Psoas muscle (tissue), 8 donors: ENCODE measurements at places on chromosomes 16 and 17. TPM values are rescaled to one million over a fixed set of nuclear protein-coding genes. Genes with fewer than 3 reads are reported as not detected.

Gene DOC2A
- 0.11 TPM for total RNA-seq

Gene EPOP
- 0.50 TPM for total RNA-seq

Gene DUSP3
- 210 TPM for total RNA-seq

Gene MGRN1
- total RNA-seq = 63.1 TPM

Gene CD300LB
- total RNA-seq = not detected

Gene SERPINF2
- 0.74 TPM for total RNA-seq

- DNase-seq = no peak
Measured at GRCh38 chr17:48148854-48149786, 41.6 kb downstream of the SNX11 start.

DNA sequence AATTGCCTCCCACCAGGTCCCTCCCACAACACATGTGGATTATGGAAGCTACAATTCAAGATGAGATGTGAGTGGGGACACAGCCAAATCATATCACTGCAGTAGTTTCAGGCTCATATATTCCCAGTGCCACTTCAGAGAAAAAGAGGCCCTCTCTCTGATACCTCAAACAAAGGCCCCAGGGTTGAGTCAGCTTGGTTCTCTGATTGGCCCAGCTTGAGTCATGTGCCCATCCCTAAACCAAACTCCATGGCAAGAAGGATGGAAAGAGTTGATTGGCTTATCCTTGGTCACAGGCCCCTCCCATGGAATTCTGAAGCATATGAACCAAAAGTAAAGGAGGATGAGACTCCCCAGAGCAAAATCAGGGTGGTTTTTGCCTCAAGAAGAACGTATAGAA, 75.9 kb upstream of the IRX6 start:
- no peak for DNase-seq

DNA sequence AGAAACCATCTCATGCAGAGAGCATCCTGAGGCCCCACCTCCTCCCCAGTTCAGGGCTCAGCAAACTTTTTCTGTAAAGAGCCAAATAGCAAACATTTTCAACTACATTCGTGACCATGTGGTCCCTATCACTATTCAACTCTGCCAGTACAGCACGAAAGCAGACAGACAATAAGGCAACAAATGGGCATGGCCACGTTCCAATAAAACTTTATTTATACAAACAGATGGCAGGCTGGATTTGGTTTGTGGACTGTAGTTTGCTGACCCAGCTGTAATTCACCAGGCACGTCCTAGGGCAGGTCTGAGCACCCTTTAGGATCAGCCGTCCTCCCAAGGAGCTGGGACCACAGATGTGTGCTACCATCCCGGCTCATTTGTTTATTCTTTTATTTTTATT, 27.1 kb upstream of the GPRC5C start:
- no peak for DNase-seq

- no peak for DNase-seq
Measured at GRCh38 chr17:71200597-71200996, 920.2 kb upstream of the SOX9 start.

GRCh38 chr17:79341222-79341780, 266.7 kb downstream of the ENGASE start:
- peak; percentile 12 for DNase-seq

DNA sequence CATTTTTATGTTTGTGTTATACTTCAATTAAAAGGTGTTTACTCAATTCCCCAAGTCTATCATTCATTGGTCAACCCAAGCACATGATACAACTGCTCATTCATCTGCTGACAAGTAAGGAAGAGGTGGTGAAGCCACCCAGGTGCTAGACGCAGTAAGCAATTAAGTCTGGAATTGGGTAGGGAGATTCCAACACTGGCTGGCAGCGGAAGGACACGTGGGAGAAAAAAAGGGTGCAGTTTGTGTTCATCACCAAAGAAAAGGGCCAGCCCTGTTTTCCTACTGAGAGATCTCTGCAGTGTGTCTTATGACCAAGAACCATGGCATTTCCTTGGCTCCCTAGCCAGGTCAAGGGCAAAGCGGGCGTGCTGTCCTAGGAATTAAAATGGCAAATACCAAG, 11.8 kb upstream of the ZNF23 start:
- no peak for DNase-seq

DNA sequence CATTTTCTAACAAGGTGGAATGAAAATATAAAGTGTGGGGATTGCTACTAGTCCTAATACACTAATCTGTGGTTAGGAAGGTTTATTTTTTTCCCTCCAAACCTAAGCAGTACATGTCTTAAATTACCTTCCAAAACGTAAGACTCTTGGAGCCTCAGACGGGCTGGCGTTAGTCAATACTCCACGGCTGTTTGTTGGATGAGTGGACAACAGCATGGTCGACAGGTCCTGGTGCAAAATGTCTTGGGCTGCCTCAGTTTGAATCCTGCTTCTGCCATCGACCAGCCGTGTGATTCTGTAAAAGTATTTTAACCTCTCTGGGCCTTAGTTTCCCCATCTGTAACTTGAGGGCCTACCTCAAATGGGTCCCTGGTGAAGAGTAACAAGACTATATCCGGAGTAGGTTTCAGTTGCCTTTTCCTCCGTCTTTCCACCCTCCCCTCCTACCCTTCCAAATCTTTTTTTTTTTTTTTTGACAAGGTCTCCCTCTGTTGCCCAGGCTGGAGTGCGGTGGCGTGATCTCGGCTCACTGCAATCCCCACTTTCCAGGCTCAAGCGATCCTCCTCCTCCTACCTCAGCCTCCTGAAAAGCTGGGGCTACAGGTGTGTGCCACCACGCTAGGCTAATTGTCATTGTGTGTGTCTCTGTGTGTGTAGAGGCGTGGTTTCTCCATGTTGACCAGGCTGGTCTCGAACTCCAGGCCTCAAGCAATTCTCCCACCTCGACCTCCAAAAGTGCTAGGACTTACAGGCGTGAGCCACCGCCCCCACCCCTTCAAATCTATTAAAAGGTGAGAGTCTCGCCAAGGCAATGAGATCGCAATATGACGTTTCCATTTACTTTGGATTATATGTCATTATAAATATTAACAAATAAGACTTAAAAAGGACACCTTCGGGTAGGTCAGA, 5.8 kb downstream of the SCGB1C2 start:
- peak; percentile 6 for DNase-seq

GRCh38 chr16:11721781-11722467, 20.7 kb downstream of the TXNDC11 start:
- DNase-seq = no peak

GRCh38 chr17:55659661-55660060, 63.0 kb downstream of the TMEM100 start:
- no peak for DNase-seq

DNA sequence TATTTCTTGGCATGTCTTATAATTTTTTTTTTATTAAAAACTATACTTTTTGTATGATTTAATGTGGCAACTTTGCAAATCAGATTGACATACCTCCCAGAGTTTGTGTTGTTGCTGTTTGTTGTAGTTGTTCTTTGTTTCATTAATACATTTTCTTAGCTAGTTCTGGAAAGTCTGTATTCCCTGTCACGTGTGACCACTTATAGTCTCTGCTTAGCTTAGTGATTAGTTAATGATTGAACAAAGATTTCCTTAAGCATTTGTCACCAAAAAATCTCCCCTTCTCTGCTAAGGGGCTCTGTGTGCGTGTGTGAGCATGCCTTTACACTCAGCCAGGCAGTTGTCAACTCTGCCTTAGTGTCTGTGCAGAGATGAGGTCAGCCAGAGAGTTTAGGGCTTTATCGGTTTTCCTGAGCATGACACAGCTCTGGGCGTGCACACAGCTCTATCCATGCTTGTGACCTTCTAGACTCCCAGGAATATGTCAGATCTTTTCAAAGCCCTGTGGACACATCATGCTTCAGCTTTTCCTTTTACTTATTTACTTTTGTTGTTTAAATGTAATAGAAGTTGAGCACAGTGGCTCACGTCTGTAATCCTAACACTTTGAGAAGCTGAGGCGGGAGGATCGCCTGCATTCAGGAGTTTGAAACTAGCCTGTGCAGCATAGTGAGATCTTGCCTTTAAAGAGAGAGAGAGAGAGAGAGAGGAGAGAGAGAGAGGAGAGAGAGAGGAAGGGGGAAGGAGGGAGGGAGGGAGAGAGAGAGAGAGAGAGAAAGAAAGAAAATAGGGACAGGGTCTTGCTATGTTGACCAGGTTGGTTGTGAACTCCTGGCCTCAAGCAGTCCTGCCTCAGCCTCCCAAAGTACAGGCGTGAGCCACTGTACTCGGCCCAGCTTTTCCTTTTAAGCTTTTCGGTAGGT, 21.9 kb downstream of the DNAI2 start:
- DNase-seq = no peak
